ENCODE measurements at places on chromosomes 4 and X.

- DNase-seq = no peak
Observed at GRCh38 chrX:24833695-24834094, 140.0 kb downstream of the POLA1 start.

DNA sequence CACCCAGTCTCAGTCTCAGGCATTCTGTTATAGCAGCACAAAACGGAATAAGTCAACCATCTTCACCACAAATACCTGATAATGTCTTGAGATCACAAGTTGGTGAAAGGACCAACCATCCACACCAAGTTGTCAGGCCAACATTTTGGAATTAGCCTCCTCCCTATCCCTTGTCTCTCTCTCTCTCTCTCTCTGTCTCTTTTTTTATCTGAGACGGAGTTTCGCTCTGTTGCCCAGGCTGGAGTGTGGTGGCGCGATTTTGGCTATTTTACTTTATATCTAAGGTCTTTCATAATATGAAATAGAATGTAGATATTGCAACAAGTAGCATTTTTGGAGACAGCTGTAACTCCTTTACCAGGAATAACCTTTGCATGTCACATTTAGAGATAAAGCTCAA is 15.7 kb downstream of the ADH1A start:
- no peak for DNase-seq

- DNase-seq = no peak
Observed at GRCh38 chr4:39335566-39335965, 30.6 kb downstream of the RFC1 start.

GRCh38 chr4:106522839-106523238 is 154.3 kb upstream of the GIMD1 start:
- no peak for DNase-seq

DNA sequence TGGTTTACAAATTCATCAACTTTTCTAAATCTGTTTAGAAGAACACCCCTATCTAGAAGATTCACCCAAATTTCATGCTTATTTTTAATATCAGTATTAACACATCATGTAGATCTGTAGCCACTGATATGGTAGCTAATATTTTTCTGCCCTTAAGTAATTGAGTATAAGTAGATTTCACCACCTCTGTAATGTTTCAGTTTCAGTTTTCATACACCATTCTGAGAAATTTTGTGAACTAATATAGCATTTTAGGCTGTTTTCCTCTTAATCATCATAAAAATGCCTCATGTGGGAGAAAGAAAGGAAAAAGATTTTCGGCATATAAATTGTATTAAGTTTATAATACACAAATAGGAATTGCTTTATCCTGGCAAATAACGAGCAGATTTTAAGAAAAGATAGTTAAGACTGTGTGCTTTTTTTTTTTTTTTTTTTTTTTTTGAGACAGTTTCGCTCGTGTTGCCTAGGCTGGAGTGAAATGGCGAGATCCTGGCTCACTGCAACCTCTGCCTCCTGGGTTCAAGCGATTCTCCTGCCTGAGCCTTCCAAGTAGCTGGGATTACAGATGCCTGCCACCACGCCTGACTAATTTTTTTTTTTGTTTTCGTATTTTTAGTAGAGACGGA is 21.4 kb upstream of the RBPJ start:
- DNase-seq = no peak

DNA sequence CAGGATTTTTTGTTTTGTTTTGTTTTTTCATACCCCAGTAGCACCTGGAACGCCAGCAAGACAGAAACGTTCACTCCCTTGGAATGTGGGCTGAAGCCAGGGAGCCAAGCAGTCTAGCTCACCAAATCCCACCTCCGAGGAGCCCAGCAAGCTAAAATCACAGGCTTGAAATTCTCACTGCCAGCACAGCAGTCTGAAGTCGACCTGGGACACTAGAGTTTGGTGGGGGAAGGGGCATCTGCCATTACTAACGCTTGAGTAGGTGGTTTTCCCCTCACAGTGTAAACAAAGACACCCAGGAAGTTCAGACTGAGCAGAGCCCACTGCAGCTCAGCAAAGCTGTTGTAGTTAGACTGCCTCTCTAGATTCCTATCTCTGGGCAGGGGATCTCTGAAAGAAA is 99.6 kb upstream of the FGF16 start:
- DNase-seq = no peak

- no peak for DNase-seq
Observed at GRCh38 chr4:30714408-30715031, 5.6 kb upstream of the PCDH7 start.

DNA sequence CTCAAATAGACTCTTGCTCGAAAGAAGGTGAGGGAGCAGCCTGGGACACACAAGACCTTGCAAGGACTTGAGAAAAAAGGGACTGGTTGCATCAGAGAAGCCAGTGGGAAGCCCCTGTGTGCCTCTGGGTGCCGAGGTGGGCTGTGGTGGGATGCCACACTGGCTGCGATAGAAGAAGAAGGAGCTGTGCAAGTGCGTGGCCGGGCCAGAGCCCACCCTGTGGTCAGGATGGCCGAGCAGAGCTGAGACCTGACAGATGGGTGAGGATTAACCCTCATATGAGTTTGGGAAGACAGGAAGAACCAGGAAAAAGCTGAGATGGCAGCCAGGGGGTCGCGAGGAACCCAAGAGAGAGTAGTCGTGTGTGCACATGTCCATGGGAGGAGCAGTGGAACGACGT is 44.6 kb upstream of the HGFAC start:
- DNase-seq = no peak

- no peak for DNase-seq
Observed at GRCh38 chrX:134074151-134074550, 88.8 kb upstream of the GPC3 start.

DNA sequence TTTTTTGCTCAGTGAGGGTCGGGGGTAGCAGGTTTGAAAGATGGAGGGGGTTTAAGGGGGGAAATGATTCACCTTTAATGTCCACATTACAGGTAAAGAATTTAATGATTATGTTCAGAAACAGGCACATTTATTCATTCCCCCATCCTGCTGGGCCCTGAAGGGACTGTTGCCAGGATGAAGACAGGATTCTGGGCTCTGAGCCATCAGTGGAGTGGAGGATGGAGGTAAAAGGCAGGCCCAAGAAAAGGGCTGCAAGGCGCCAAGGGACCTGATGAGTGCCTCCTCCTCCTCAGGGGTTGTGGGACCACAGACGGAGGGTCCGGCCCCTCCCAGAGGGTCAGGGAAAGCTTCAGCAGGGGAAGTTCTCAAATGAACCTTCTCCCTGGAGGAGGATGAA is 40.4 kb upstream of the PROM1 start:
- DNase-seq = no peak

DNA sequence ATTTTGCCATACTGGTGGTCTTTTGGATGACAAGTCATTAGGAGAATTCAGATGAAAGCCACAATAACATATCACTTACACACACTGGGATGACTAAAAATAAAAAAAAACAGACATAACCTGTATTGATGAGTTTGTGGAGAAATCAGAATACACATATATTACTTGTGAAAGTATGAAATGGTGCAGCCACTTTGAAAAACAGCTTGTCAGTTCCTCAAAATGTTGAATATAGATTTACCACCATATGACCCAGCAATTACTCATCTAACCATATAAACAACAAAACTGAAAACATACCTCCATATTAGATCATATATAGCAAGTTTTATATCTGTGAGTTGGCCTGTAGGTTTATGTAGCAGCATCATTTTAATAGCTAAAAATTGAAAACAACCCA is 608.7 kb downstream of the TLL1 start:
- DNase-seq = no peak

GRCh38 chrX:54166915-54167314 is 16.1 kb downstream of the FAM120C start:
- DNase-seq = no peak

DNA sequence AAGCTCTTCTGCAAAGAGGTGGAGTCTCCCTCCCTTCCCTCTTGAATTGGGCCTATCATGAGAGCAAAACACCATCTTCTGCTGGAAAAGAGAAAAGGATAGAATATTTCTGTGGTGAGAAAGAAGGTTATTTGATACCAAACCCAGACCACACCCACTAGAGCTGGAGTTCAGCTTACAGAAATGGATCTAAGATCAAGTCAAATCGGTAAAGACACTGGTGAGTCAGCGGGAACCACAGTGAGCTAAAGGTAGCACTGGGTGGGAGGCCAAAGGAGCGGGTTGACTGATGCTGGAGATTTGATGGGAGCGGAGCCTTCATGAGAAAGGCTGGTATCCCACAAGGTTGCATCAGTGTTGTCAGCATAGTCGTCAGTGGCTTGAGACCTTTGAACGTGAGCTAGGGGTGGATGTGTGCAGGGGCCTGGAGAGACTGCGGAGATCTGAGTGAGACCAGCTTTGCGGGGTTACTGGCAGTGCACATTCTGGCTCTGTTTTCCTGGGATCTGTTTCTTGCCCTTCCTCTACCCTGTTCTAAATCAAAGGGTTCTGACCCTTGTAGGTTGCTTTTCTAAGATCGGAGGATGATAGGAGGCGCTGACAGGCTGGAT is 106.4 kb upstream of the SCOC start:
- no peak for DNase-seq

DNA sequence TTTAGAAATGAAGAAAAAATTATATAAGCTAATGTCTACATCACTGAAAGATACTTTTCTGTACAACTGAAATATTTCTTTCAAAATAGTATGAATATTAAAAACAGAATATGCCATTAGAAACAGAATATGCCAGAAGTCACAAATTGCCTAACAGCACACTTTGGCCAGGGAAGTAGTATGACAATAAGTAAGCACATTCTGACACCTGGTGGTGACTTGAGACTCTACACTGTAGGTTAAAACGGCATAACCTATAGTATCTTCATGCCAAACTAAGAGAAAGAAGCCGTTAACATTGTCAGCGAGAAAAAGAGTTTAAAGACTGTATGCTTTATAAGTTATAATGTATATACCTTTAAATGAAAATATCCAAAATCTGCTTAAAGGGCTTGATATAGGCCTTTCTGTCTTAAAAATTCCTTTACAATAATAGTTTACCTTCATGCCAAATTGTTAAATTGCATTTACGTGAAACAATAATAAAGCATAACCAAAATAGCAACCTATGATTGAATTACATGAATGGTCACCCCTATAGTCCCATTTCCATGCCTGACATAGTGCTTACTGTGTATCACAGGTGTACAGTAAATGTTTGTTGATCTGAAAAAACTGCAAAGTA is 32.8 kb downstream of the FAM13A start:
- DNase-seq = peak; percentile 70

DNA sequence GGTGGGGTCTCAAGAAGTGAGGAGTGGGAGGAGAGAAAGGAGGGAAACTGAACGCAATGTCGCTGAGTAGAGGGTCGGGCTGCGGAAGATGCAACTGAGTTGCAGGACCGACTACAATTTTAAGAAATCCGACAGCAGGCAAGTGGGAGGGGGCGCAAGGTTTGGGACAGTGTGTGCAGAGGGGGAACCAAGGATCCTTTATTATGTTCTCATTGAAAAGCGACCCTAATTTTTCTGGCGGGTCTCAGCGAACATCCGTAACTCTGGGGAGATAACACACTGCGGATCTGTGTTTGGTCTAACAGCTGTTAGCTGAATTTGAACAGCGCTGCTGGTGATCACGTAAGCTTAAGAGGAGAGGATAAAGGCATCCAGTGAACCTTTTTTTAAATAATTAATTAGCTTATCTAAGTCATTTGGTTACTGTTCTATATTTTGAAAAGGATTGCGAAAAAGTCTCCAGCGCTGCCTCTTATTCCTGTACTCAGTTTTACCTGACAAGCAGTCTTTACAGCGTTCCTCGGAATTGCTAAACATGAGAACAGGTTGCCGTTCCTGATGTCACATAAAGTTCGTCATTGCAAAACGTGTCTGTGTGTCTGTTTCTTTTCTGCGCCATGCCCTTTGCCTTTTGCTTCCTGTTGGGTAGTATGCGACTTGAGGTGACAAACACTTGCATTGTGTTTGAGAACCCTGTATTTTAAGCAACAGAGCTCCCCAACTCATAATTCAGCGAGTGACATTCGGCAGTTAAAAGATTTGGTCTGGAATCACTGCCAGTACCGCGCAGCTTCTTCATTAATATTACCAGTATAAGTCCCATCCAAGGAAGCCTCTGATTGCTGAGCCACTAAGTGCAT is 1.3 kb downstream of the HTR2C start:
- DNase-seq = no peak

DNA sequence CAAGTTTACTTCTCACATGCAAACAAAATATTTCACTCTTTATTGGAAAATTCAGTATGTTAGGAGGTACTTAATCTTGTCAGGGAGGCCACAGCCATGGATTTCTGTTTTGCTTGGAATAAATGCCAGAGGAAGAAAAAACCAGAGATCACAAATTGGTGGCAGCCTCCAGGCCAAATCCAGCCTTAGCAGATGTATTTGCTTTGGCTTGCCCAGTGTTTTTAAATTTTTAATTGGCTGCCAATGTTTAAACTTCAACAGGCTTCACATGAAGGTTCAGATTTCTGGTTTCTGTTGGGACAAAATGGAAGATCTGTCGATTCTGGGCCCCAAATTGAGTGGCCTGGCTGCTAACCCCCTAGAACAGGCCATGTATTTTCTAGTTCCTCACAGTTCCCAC is 19.2 kb downstream of the YY2 start:
- no peak for DNase-seq

DNA sequence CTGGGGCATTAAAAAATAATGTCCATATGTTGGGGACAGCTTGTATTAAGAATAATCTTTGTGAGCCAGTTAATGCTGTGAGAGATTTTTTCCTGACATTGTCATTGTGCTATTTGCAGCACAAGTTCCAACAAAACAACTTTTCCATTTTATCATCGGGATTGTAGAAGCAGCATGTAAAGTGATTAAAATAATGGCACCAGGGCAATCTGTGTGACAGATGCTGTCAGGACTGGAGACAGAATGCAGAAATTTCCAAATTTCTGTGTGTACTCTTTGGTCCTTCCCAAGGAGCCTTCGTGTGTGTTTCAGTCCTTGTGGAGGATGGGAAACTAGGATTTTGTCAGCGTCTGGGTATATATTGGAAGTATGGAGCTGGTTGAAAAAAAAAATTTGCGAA is 101.5 kb upstream of the LIMCH1 start:
- DNase-seq = no peak

GRCh38 chrX:134752981-134753717 is 94.9 kb upstream of the PLAC1 start:
- no peak for DNase-seq

- DNase-seq = no peak
Observed at GRCh38 chrX:6738518-6739470, 203.9 kb upstream of the VCX3A start.

DNA sequence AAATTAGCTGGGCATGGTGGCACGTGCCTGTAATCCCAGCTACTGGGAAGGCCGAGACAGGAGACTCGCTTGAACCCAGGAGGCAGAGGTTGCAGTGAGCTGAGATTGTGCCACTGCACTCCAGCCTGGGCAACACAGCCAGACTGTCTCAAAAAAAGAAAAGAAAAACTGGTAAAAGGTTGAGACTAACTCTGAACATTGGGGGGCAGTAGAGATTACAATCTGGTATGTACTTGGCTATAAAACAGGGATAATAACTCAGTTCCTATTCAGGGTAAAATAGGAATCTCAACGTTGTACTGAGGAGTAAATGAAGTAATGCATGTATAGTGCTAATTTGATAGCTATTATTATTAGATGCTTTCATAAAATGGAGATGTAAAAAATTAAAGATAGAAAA is 12.5 kb upstream of the KLF8 start:
- DNase-seq = no peak

GRCh38 chr4:41458689-41459088 is 79.3 kb upstream of the LIMCH1 start:
- DNase-seq = no peak

All from glomerular endothelial cell (primary cell).